ENCODE measurements at places on chromosomes 5 and 9. TPM values are rescaled to one million over a fixed set of nuclear protein-coding genes. Genes with fewer than 3 reads are reported as not detected.

- no peak overlapping the region for H3K4me3 ChIP-seq
- no peaks in the 10 kb centered on the region for H3K4me1 ChIP-seq
Observed at GRCh38 chr5:52531105-52531504, 256.6 kb upstream of the ITGA1 start.

DNA sequence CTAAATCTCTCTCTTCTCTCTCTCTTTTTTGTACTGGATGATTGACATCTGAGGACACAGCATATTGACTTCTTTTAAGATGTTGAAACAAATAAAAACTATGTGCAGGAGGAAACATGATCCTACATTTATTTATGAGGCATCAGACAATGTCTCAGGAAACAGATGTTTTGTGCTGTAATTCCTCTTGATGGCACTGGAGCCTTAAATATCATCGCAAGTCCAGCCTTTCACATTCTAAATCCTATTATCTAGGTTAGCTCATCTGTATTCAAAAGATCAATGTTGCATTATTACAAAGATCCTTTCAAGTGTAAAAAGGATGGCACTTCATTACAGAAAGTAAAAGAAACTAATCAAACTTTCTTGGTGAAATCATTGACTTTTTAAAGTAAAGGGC lies 63.9 kb downstream of the MAT2B start:
- H3K27ac ChIP-seq, result no peak overlapping the region
- H3K36me3 ChIP-seq, result no peaks in the 10 kb centered on the region

LCN2 gene
- not detected for total RNA-seq

NMRK1 gene
- total RNA-seq, result 58.1 TPM

- H3K4me3 ChIP-seq, result no peak overlapping the region
- no peak overlapping the region for H3K27ac ChIP-seq
- no peaks in the 10 kb centered on the region for H3K27me3 ChIP-seq
- DNase-seq, result no peak
- no peaks in the 10 kb centered on the region for H3K36me3 ChIP-seq
Observed at GRCh38 chr5:118857700-118858099, 130.6 kb downstream of the DTWD2 start.

- H3K27ac ChIP-seq, result no peak overlapping the region
- H3K36me3 ChIP-seq, result no peaks in the 10 kb centered on the region
- H3K27me3 ChIP-seq, result no peaks in the 10 kb centered on the region
- DNase-seq, result no peak
- peaks cover 23% of the 10 kb centered on the region for H3K4me1 ChIP-seq
Observed at GRCh38 chr9:5562806-5563416, 52.6 kb downstream of the PDCD1LG2 start.

DNA sequence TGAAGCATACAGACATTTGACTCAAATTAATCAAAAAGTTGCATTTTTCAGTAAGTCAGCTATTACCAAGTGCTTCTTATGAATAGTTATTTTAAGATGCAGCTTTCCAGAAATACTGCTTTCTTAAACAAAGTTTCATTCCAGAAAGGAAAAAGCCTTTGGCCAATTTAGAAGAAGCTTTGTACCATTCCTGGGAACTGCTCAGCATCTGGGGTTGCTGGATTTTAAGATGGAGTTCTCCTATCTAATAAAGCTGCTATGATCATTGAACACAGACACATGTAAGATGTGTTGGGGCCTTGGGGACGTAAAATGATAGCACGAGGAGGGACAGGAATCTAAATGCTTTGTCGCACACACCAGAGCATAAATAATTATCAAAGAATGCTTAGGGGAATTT lies 130.8 kb downstream of the SEMA5A start:
- H3K36me3 ChIP-seq, result no peaks in the 10 kb centered on the region
- no peak overlapping the region for H3K27ac ChIP-seq
- H3K4me1 ChIP-seq, result no peaks in the 10 kb centered on the region
- DNase-seq, result no peak
- H3K4me3 ChIP-seq, result no peak overlapping the region

WNT8A gene
- total RNA-seq, result not detected

ARL10 gene
- total RNA-seq, result 15.9 TPM

GRCh38 chr5:16784843-16785791 lies 151.0 kb downstream of the MYO10 start:
- H3K27ac ChIP-seq, result no peak overlapping the region
- no peaks in the 10 kb centered on the region for H3K4me1 ChIP-seq
- no peak overlapping the region for H3K4me3 ChIP-seq

GARIN3 gene
- total RNA-seq, result not detected
